T-helper 9 cell (primary cell): ENCODE measurements at places on chromosomes 13 and 19.

DNA sequence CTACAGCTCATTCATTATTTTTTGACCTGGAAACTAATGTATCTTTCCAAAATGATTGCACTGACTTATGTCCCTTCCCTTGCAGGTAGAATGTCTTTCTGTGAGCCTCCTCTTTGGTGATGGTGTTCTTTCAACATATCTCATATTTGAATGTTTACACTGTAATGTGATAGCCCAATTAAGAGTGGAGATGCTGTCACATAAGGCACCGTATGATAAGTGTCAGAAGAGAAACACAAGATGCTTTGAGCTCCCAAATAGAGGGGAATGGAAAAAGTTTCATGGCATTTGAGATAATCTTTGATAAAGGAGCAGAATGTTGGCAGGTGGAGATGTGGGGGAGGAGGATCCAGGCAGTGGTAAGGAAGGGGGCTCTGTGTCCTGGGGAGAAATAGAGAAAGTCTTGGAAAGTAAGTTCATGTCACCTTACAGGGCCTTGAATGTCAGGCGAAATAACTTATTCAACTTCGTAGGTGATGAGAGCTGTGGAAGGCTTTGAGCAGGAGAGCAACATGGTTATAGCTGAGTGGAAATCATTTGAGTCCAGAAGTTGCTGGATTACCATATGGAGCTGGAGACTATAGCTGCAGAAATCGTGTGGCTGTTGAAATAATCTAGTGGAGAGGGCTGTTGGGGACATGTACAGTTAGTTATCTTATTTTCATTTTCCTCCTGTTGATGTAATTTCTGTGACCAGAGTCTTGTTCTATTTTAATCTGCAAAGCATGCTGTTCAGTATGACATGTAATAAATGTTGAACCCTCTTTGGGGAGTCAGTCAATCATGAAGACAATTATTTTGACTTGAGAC, 10.3 kb upstream of the RNF113B start:
- DNase-seq, result no peak

- no peak for DNase-seq
Measured at GRCh38 chr13:40063278-40063698, 407.8 kb downstream of the COG6 start.

DNA sequence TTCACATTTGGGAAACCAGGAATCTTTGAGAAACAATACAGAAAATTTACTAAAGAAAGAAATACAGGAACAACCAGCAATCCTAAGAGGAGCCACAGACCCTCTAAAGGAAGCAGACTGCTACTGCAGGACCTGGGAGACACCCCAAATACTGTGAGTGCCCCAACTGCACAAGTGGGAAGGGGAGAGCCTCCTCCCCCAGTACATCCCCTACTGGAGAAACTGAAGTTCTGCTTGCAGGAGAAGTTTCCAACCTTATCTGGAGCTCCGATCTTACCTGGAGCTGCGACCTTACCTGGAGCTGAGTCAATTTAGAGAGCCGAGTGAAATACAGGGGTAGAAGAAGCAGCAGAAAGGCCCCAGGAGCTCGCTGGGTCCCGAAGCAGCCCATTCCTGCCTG, 236.4 kb upstream of the SPRY2 start:
- no peak for DNase-seq

DNA sequence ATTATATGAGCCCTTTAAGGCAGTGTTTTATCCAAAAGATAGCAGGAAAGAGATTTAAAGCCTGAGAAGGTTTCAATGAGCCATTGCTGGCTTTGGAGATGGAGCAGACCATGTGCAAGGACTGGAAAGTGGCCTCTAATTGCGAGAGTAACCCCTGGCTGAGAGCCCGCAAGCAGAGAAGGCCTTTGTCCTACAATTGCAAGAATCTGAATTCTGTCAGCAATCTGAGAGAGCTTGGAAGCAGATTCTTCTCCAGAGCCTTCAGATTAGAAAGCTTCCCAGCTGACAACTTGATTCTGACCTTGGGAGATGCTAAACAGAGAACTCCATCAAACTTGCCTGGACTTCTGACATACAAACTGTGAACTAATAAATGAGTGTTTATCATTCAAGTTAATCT, 528.7 kb upstream of the KLF12 start:
- no peak for DNase-seq

- DNase-seq, result no peak
Measured at GRCh38 chr19:45097776-45098520, 5.0 kb downstream of the PPP1R37 start.
